ENCODE measurements at places on chromosomes 6 and 20.

DNA sequence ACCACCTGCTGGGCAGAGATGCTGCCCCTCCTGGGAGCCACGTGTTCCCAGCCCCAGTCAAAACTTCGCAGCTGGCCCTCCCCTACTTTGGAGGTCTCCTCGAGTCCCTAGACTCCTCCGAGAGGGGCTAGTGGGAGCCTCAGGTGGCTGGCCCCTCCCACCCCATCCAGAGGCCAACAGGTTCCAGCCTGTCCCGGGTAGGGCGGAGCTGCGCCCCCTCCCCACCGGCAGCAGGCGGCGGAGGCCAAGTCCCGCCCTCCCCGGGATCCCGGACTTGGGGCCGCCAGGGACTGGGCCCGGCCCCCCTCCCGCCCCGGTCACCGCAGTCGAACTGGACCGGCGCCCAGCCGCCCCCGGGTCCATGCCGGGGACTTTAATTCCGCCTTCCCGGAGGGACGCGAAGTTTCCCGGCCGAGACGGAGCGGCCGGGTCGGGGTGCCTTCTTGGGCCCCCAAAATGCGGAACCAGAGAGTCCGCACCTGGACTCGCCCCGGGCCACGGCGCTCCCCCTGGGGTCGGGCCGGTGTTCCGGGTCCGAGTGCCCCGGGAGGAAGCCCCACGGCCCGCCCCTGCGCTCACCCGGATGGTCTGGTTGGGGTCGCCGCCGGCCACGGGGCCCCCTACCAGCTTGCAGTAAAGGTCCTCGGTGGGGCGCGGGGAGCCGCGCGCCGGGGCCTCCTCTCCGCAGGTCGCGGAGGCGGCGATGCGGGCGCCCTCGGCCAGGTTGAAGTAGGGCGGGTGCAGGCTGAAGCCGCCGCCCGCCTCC, 559 bp downstream of the LAMA5 start:
- no peak for DNase-seq

- no peak for DNase-seq
Observed at GRCh38 chr6:47690791-47691190, 7.6 kb upstream of the ADGRF4 start.

DNA sequence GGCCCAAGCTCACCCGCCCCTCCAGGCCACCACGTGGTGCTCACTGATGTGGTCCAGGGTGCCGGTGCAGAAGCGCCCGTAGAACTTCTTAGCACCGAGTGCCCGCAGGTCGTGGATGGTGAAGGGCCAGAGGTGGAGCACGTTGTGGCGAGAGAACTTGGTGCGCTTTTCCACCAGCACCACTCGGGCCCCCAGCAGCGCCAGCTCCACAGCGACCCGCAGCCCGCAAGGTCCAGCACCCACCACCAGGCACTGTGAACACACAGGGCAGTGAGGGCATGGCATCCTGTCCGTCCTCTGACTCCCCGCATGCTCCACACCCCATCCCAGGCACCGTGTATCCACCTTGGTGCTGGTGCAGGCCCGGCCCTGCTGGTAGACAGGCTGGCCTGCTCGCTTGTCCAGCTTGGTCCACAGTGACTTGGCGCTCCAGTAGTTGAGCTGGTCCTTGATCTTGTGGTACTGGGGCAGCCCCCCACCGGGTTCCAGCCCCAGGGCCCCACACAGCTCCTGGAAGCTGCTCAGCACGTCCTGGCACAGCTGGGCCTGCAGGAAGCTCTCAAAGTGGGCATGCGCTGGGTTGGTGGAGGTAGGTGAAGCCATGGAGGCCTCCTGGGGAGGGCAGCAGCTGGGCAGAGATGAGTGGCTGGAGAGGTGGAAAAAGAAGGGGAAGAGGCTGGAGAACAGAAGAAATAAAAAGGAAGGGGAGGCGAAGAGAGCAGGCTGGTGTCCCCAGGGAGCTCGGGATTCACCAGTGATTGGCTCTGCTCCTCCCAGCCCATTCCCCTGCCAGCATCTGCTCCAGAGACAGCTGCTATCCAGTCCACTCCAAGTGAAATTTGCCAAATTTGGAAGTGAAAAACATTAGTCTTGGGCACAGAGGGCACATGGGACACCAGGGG, 1.7 kb downstream of the MICAL1 start:
- DNase-seq, result no peak

GRCh38 chr6:158654960-158655489, 5.2 kb downstream of the SYTL3 start:
- DNase-seq, result no peak

DNA sequence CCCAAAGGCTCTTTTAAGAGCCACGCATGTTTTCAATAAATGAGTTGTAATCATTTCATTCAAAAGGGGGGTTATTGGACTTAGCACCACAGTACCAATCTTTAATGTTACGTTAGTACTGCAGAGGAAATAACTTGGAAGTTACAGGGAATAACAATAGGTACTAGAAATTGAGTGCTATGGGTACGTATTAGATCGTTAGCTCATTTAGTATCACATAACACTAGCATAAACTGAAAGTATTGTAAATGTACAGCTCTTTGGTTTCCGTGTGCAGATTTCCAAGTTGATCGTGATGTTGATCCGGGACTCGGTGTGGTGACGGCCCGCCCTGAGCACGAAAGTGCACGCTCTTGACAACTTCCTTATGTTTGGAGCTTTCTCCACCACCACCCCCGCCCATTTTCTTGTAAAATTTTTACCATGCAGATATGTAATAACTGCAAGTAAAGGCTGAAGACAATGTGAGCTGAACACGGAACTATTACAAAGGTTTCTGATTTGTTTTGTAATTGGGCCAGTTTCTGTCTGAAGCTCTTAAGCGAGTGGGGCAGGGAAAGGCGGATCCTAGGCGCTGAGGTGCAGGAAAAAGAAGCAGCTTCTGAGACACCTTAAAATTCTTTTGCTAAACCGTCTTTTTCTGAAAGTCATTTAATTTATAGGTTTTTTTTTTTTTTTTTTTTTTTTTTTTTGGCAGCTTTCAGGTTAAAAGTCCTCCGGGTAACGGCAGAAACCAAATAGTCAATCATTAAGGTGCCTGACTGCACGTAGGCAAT, 71.5 kb downstream of the HFE start:
- DNase-seq, result no peak

All from esophagus squamous epithelium (tissue), 5 donors.